CD4-positive, alpha-beta T cell treated with Interleukin-21 for 1 hour (primary cell): ENCODE measurements at places on chromosomes 11 and 22.

GRCh38 chr11:77431813-77432212, 42.1 kb downstream of the PAK1 start:
- DNase-seq: no peak

DNA sequence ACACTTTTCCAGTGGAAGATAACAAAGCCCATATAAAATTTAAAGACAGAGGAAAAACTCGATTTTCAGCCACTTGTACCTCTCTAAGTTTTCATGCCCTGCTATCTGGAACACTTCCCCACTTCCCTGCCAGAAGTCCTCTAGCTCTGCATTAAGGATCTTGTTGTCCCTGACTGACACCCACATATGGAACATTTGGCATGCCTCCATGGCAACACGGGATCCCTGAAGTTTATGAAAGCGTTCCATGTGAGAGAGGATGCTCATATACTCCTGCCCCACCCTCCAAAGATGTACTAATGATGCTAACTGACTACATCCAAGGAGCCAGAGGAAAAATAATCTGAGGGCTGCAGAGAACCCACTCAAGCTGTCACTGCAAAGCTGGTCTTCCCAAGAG, 8.8 kb upstream of the C11orf91 start:
- DNase-seq: no peak

DNA sequence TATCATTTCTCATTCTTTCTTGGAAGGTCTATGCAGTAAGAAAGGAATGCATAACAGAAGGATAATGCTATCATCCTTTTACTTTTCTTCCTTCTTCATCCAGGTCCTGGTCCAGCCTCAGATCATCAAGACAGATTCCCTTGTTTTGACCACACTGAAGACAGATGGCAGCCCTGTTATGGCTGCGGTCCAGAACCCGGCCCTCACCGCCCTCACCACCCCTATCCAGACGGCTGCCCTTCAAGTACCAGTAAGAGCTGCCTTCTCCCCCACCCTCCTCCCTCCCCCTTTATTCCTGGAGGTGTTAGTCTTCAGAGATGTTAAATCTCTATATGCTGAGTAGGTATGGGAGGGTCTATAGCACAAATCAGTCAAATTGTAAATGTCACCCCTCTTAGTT, 37.9 kb downstream of the SREBF2 start:
- no peak for DNase-seq

GRCh38 chr22:17563936-17564391, 666 bp downstream of the SLC25A18 start:
- DNase-seq: no peak

GRCh38 chr11:11025087-11025486, 167.2 kb upstream of the ZBED5 start:
- DNase-seq: no peak

GRCh38 chr22:46910624-46911023, 148.2 kb downstream of the TBC1D22A start:
- no peak for DNase-seq

GRCh38 chr11:34192481-34193401, 87.3 kb downstream of the NAT10 start:
- no peak for DNase-seq

DNA sequence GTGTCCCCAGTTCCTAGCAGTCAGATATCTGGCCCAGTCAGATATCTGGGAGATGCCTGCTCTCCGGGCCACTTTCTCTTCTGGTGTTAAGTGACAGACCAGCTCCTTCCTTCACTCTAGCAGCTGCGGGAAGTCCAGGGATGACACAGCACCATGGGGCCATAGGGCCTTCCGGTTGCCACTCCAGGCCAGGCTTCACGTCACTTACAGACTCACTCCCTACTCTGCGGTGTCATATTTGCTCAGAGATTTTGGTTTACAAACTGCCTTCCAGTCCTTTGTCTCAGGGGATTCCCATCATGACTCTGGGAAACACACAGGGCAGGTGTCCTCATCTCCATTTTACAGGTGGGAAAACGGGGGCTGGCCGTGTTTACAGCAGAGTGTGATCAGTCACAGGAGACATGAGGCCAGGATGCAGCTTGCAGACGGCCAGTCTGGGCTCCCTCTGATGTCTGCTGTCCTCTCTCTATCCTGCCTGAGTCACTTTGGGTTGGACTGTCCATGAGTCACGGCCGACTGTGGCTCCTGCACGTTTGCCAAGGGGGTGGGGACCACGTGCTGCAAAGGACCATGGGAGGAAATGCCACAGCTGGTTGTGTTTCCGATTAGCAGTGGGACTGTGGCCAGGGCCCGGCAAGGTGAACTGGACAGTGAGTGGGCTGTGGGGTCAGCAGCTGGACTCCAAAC, 8.2 kb upstream of the TBC1D22A start:
- no peak for DNase-seq

- no peak for DNase-seq
These were observed 39.9 kb downstream of the CADM1 start for GRCh38 chr11:115464269-115464668.

DNA sequence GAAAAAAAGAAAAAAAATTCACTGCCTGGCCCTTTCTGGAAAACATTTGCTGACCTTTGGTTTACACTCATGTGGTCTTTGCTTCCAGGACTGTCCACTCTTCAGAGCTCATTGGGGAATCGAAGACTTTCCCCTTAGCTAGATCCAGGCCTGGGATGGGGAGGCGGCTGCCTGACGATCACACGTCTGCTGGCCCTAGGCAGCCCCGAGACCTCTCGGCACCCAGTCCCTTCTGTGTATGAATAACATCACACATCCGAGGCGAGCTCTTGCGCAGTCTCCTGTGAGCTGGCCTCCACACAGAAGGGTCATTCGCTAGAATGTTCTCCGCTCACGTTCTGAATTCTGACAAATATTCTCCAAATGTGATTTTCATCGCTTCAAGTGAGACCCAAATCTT, 25.7 kb upstream of the GAL start:
- no peak for DNase-seq

- DNase-seq: no peak
These were observed 12.0 kb downstream of the PLCB3 start for GRCh38 chr11:64263021-64263946.

GRCh38 chr11:79482800-79483199, 42.0 kb upstream of the TENM4 start:
- DNase-seq: no peak

- no peak for DNase-seq
These were observed 57.0 kb upstream of the PAK1 start for GRCh38 chr11:77530879-77531278.

DNA sequence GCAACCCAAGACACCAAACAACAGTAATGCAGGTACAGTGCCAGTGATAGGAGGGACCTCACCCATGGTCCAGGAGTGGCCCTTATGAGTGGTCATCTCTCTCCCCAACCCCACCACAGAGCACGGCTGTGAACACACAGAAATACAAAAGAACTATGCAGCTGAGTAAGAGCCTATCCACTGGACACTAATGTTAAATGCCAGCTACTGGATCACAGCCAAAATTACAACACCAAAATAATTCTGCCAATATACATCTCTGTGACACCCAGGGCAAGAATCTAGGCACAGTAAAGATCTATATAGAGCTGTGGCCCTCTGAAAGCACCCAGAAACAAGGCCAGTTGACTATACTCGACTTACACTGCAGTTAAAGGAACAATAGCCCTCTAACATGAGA, 22.8 kb upstream of the GPR83 start:
- DNase-seq: no peak

DNA sequence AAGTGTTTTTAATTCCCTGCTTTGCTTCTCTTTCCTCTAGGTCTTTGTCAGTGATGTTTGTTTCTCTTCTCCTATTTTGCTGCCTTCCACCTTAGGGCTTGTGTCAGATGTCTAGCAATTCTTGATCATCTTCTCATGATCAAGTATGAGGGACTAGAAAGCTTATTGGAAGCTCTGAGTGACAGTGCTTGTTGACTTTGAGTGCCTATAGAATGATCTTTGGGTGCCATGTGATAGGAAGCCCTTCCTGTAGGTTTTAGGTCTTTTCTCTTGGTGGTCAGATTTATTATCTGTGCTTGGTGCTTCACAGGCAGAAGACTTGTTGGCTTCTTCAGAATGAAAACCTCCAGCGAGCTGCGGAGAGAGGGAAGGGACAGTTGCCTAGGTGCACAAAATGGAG, 43.1 kb downstream of the BSX start:
- no peak for DNase-seq

DNA sequence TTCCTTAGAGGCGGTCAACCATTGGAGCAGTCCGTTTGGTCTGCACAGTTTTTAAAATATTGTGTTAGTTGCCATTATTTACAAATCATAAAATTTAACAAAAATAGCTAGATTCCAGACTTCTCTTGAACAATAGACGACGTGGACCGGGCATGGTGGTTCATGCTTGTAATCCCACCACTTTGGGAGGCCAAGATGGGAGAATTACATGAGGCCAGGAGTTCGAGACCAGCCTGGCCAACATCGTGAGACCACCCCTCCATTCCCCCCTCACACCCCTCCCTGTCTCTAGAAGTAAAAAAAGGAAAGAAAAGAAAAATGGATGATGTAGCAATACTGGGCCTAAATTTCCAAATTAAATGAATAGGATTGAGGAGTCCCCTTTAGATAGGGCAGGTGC, 965 bp downstream of the SLC37A2 start:
- no peak for DNase-seq

DNA sequence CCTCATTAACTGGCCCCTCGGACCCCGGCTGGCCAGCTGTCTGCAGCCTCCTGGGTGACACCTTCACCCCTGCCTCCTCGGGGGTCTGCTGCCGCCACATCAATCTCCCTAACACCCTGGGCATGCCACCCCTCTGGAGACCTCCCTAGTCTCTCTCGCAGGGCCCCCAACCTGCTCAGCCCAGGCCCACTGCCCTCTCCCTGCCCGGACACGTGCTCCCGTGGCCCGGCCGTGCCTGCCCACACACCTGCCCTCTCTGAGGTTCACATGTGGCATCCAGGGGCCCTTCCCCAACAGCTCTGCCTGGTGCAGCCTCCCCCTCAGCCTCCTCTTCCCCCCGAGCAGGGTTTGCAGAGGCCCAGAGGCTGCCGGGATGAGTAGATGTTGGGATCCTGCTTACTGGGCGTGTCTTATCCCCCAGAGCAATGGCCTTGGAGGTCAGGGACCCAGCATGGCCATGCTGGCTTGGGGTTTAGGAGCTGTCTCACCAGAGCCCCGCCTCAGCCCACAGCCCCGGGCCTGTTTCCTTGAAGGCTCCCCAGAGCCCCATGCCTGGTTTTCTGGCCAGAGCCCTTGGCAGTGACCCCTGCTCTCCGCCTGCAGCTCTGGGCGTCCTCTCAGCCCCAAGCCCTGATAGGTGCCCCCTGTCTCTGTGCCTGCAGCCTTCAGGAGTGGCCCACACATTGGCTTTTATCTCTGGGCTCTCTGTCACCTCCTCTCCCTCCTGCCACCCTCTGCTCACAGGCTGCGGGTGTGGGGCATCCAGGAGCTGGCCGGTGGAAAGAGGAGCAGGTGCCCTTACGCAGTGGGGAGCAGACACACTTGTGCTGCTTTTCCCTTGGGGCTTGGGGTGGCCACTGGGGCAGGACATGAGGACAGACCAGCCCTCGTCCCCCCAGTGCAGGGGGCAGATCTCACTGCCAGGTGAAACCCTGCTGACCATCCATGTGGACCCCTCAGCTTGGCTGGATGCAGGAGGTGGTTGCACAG, 25.7 kb upstream of the SEPTIN5 start:
- no peak for DNase-seq

- DNase-seq: no peak
These were observed 31.7 kb downstream of the ADAMTS15 start for GRCh38 chr11:130480186-130480585.

GRCh38 chr11:19557720-19558140, 154.9 kb upstream of the NAV2 start:
- DNase-seq: peak; percentile 56

DNA sequence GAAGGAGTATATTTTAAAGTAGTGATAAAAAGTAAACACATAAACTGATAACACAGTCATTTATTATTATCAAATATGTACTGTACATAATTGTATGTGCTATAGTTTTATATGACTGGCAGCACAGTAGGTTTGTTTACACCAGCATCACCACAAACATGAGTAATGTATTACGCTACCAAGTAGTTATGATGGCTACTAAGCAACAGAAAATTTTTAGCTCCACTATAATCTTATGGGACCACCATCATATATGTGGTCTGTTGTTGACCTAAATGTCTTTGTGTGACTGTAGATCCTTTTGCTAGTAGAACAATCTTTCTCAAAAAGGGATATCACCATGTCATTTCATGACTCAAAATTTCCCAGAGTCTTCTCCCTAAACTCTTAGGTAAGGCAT, 93.5 kb downstream of the LARGE2 start:
- DNase-seq: no peak
